ENCODE measurements at places on chromosomes 6 and 20. TPM values are rescaled to one million over a fixed set of nuclear protein-coding genes. Genes with fewer than 3 reads are reported as not detected.
A peak's percentile ranks its signal among the peaks of the same experiment; 100 is the strongest.

GRCh38 chr6:16909658-16910360 lies 148.5 kb upstream of the ATXN1 start:
- H3K4me1 ChIP-seq: no peaks in the 10 kb centered on the region
- H3K27me3 ChIP-seq: no peaks in the 10 kb centered on the region
- DNase-seq: no peak
- no peaks in the 10 kb centered on the region for H3K36me3 ChIP-seq
- no peak overlapping the region for H3K27ac ChIP-seq
- H3K4me3 ChIP-seq: no peak overlapping the region

The OR12D3 gene
- not detected for polyA plus RNA-seq

DNA sequence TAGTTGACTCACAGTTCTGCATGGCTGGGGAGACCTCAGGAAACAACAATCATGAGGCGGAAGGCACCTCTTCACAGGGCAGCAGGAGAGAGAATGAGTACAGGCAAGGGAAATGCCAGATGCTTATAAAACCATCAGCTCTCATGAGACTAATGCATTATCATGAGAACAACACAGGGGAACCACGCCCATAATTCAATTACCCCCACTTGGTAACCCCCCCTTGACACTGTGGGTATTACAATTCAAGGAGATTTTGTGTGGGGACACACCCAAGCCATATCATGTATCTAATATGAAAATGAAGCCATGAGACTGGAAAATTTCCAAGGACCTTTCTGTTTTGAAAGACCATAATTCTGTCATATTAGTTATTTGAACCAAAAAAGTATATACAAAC lies 342.4 kb upstream of the PLCB4 start:
- DNase-seq: no peak
- H3K27ac ChIP-seq: no peak overlapping the region
- H3K36me3 ChIP-seq: no peaks in the 10 kb centered on the region
- H3K4me3 ChIP-seq: no peak overlapping the region
- H3K27me3 ChIP-seq: no peaks in the 10 kb centered on the region

GRCh38 chr6:33456156-33456555 lies 1.8 kb downstream of the ZBTB9 start:
- no peak overlapping the region for H3K4me3 ChIP-seq
- H3K27ac ChIP-seq: no peak overlapping the region
- peaks cover 20% of the 10 kb centered on the region for H3K4me1 ChIP-seq

- H3K4me3 ChIP-seq: peak within 1 kb of the TSS; percentile 81
- peaks cover 44% of the 10 kb centered on the region for H3K36me3 ChIP-seq
- H3K27ac ChIP-seq: peak within 1 kb of the TSS; percentile 82
- DNase-seq: no peak
- no peaks in the 10 kb centered on the region for H3K27me3 ChIP-seq
These were observed at the start of gene C20orf144 for GRCh38 chr20:33662172-33662571. Gene C20orf144 (plus strand): TSS chr20:33662327. CDS start chr20:33662346, 19 bp downstream.

- H3K4me1 ChIP-seq: no peaks in the 10 kb centered on the region
- H3K27me3 ChIP-seq: no peaks in the 10 kb centered on the region
- no peak overlapping the region for H3K4me3 ChIP-seq
- no peak for DNase-seq
- H3K36me3 ChIP-seq: no peaks in the 10 kb centered on the region
- H3K27ac ChIP-seq: no peak overlapping the region
These were observed 25.3 kb upstream of the RIPOR2 start for GRCh38 chr6:24960991-24961475.

The RAB32 gene
- 8.6 TPM for polyA plus RNA-seq

The DNAH8 gene
- 4.0 TPM for polyA plus RNA-seq

DNA sequence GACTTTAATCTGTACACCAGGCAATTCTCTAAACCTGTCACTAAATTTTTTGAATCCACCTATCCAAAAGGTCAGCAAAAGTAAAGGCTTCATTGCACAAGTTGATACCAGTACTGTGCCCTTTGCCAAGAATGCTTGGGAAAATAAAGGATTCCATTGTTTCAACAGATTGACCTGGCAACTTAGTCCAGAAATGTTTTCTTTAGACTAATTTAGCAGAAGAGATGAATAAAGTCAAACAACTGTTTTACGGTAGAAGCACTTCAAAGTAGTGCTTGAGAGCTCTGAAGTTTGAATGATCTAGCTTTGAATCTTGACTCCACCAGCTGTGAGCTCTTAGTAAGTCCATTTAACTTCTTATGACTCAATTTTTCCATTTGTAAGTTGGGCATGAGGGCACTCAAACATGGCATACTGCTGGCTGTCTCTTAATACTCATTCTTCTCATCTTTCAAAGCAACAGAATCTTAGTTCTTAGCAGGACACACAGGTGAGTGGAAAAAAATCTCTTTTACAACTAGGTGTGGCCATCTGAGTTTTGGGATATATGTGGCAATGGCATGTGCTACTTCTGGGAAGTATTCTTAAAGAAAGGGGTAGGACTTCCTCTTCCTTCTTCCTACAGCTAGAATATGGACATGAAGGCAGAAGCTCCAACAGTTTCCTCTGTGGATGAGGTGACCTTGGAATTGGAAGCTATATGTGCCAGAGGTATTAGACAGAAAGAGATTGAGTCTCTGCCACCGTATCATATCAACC lies 55.9 kb upstream of the LOC128125822 start:
- H3K27ac ChIP-seq: no peak overlapping the region
- H3K4me3 ChIP-seq: no peak overlapping the region
- H3K36me3 ChIP-seq: no peaks in the 10 kb centered on the region
- H3K4me1 ChIP-seq: no peaks in the 10 kb centered on the region
- H3K27me3 ChIP-seq: no peaks in the 10 kb centered on the region

The EYA4 gene
- polyA plus RNA-seq: not detected

The XKR7 gene
- polyA plus RNA-seq: not detected

The LY6G6C gene
- not detected for polyA plus RNA-seq

The PLCG1 gene
- polyA plus RNA-seq: 52.9 TPM

DNA sequence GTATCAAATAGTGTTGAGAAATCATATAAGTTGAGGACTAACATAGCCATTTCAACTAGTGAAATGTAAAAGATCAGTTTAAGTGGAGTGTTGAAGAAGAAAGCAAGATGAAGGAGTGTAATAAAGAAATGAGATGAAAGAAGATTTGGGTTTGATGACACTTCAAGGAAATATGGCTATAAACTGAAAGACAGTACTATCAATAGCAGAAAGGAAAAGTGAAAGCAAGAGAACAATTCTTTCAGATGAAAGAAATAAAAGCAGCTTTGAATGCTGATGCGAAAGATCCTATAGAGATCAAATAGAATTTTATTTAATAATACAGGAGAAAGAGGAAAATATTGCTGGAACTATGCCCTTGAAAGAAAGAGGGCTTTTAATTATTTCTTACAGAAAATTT lies 92.8 kb upstream of the PRSS16 start:
- peaks cover 6% of the 10 kb centered on the region for H3K4me1 ChIP-seq
- H3K27me3 ChIP-seq: no peaks in the 10 kb centered on the region
- H3K27ac ChIP-seq: no peak overlapping the region
- H3K4me3 ChIP-seq: no peak overlapping the region
- DNase-seq: no peak

- H3K27me3 ChIP-seq: no peaks in the 10 kb centered on the region
- H3K36me3 ChIP-seq: no peaks in the 10 kb centered on the region
- H3K4me3 ChIP-seq: no peak overlapping the region
- H3K4me1 ChIP-seq: no peaks in the 10 kb centered on the region
- H3K27ac ChIP-seq: no peak overlapping the region
- no peak for DNase-seq
These were observed 11.1 kb upstream of the SCGN start for GRCh38 chr6:25640891-25641290.

DNA sequence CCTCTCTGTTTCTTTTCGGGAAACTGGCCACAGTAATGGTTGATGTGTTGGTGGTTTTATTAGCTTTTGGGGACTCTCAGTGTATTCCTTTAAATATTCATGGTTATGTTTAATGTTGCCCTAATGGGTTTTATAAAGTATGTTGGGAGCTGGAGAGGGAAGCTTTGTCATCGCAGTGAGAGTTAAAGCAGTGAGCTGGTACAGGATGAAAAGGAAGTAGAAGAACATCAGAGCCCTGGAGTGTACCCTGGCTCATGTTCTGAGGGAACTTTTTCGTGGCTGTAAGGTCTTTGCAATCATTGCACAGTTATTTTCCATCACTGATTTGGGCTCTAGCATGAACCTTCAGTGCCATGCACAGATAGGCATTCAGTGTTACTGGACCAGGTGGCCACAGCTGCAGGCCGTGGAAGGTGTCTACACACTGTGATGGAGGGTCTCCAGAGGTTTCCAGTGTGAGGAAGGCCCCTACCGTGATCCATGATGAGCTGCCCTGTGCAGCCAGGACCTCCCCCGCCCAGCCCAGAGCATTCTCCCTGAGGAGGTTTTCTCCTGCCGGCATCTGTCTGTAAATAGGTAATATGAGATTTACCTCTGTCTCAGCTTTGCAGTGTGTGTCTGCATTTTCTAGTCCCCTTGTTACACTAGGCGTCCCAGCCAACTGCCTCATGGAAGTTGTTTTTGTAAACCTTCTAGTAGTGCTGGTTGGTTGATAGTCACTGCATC lies 22.4 kb upstream of the TMEM217 start:
- no peak overlapping the region for H3K27ac ChIP-seq
- H3K27me3 ChIP-seq: no peaks in the 10 kb centered on the region
- no peak overlapping the region for H3K4me3 ChIP-seq
- no peaks in the 10 kb centered on the region for H3K4me1 ChIP-seq
